Caki2 (cell line): ENCODE measurements at places on chromosomes 1 and 21.

- no peak for DNase-seq
These were observed 10.6 kb downstream of the PLXNA2 start for GRCh38 chr1:208233546-208233945.

GRCh38 chr1:94325377-94326302 is 88.3 kb upstream of the ARHGAP29 start:
- DNase-seq = peak; percentile 98

DNA sequence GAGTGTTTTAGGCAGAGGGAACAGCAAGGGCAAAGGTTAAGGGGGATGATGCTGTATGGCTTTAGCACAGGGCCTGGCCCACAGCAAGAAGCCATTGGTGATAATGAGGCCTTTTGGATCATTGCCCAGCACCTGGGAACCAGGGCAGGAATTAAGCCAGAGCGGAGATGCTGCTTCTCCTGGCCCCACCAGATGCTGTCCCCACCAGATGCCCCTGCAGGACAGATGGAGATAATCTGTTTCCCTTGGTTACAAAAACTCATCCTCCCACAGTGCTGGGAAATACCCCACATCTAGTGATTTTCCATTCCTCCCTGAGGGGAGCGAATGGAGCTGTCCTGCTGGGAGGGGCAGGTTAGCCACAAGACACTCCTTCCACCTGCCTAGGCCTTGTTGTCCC is 18.8 kb downstream of the OPRD1 start:
- no peak for DNase-seq

- DNase-seq = no peak
These were observed 61.9 kb upstream of the GJA5 start for GRCh38 chr1:147822292-147822691.

GRCh38 chr21:37566790-37567615 is 200.4 kb downstream of the DYRK1A start:
- no peak for DNase-seq

- DNase-seq = no peak
These were observed 136.6 kb upstream of the GFI1 start for GRCh38 chr1:92623187-92623778.

GRCh38 chr1:5379176-5379759 is 613.0 kb downstream of the NPHP4 start:
- no peak for DNase-seq
